ENCODE measurements at places on chromosomes 4 and X.

- no peak for DNase-seq
Measured at GRCh38 chr4:135122457-135122856, 920.9 kb upstream of the PABPC4L start.

DNA sequence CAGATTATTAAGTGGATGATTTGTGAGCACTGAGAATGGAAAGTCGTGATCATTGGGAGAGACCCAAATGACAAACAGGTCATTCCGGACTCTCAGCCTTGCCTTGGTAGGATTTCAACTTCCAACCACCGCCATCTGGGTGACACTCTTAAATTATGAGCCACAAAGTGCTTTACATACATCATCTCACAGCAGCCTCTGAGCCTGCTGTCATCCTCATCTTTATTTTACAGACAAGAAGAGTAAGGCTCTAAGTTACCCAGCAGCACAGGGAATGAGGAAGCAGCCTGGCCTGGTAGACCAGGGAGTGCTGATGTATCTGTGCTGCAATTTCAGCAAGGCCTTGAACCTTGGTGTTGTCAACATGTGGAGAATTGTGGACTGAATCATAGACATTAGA, 105.8 kb upstream of the TRIM2 start:
- DNase-seq: no peak

DNA sequence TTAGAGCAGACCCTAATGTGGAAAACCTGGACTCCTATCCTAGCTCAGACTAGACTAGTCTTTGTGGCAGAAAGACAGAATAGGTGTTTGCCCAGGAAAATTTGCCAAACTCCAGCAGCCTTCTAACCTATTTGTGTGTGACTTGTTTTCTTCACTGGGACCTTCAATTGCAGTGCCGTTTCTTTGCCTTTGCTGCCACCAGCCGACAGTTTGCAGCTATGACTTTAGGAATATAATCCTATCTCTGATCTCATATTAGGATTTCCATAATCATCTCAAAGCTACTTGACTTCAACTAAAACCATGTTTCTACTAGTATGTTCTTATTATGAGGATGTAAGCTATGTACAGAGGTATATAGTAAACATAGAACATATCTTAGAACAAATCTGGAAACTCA, 60.2 kb upstream of the PGAM4 start:
- no peak for DNase-seq

DNA sequence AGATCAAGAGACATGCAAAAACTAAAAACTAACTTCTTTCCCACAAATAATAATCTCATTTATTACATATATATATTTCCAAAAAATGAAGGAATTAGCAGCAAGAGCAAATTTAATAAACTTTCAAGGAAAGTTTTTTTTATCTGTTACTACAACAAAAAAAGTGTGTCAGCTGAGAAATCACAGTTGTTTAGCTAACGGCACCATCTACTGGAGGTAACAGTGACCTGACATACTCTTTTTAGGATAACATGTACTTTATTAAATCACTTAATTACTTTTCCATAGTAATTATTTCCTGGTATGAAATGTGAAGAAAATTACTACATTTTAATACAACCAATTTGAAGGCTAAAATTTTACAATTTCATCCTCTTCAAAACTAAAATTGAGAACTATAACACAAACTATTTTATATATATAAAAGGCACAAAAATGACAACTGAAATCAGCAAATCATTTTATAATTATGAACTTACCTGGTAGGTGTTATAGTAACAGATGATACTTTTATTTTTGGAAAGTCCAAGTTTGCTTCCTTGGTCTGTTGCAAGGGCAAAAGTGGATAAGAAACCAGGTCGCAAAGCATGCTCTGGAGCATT, 9.1 kb downstream of the LAMTOR3 start:
- no peak for DNase-seq

DNA sequence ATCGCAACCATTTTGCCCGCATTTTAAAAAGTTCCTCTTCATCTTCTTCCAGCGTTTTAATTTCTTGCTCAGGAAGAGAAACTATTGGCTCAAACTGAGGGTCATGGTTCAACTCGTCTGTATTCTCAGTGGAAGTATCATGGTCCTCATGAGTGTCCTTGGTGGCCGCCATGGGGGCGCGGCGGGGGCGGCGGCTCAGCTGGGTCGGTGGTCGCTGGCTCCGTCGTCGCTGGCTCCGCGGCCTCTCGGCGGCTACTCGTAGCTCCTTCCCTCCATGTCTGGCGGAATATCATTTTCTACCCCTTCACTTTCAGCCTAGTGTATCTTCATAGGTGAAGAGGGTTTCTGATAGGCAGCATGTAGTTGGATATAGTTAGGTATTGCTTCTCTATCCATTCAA, 492.0 kb upstream of the MAGEB18 start:
- DNase-seq: no peak

- DNase-seq: no peak
Measured at GRCh38 chrX:109299091-109299490, 182.8 kb downstream of the GUCY2F start.

DNA sequence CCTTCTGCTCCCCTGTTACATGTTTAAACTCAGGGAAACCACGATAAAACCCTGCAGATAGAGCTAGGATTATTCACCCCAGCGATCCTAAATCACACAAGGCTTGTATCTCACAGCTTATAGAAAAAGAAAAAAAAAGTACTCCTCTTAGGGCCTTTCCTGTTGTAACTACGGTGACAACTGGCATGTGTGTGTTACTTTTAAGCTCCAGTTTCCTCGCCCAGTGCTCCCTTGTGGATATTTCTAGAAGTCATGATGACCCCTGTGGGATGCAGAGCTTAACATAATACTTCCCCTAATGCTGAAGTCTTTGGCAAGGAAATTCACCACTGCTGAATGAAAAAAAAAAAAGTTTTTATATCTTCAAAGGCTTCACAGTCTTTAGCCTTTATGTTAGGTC, 114.7 kb downstream of the NWD2 start:
- no peak for DNase-seq

DNA sequence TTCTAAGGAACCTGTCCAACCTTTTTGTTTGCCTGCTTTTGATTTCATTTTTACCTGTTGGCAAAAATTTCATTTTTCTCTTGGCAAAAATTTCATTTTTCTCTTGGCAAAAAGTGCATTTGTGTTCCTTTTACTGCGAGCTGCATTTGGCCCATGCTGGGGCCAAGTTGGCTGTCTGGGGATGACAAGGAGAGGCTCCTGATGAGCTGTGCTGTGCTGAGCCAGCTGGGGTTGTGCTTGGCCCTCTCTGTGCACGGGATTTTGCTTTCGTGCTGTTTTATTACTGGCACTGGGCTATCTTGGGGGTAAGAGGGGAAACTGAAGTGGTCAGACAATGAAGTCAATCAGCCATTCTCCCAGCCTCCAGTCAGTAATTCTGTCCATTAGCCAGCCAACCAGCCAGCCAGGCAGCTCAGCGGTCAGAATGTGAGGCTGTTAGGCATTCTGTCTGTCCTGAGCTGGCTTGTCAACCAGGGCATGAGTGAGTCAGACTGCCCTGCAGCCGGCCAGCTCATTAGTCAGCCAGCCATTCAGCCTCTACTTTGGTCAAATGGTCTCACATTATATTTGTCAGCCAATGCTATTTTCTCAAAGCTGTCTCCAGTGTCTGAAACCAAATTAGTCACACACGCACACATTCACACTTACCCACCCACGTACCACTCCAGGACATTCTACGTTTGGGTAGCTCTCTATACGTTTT, 56.9 kb upstream of the PRPS1 start:
- DNase-seq: no peak

DNA sequence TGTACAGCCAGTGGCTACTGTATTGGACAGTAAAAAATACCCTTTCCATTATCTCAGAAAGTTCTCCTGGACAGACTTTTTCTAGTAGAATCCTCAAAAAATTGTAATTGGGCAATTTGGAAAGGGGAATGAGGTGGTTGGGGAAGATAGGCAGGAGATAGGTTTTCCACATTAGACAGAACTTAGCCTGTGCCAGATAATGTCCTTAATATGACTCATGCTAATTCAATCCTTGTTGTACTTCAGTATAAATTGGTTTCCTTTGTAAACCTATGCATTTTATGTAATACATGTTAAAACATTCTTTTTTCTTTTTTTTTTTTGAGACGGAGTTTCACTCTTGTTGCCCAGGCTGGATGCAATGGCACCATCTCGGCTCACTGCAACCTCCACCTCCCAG, 8.9 kb downstream of the EIF4E start:
- DNase-seq: no peak

GRCh38 chrX:119981286-119982070, 37.9 kb upstream of the NKAP start:
- DNase-seq: no peak

DNA sequence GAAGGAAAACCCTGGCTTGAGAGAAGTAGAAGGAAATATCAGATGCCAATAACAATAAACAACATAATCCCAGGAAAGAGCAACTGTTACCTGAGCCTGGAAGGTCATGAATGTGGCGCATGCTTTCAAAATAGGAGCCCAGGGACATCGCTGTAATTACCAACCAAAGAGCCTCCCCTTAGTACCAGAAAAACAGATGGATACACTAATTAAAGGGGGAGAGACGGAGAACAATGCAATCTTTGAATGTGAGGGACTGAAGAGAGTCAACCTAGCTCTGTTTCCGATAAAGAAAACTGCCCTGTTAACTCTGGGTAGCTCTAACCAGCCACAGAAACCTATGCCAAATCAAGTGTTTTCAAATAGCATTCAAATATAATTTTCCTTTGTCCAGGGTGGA, 161.4 kb downstream of the ENOX2 start:
- DNase-seq: no peak

DNA sequence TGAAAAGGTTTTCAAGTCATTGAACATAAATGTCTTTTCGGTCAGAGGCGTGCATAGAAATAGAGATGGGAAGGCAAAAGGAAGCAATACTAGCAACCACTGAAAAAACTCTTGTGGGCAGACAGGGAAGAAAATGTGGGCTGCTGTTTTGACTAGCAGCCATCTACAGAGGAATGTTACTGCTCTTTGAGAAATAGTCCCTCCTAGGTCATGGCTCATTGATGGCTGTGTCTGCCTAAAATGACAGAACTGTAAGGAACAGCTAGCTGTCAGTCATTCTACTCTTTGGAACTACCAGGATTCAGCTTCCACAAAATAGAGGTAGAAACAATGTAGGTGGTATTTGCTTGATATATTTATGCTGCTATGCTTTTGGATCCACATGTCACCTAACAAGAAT, 26.9 kb upstream of the TMPRSS11B start:
- DNase-seq: no peak

GRCh38 chr4:141763374-141763773, 127.0 kb downstream of the IL15 start:
- no peak for DNase-seq

DNA sequence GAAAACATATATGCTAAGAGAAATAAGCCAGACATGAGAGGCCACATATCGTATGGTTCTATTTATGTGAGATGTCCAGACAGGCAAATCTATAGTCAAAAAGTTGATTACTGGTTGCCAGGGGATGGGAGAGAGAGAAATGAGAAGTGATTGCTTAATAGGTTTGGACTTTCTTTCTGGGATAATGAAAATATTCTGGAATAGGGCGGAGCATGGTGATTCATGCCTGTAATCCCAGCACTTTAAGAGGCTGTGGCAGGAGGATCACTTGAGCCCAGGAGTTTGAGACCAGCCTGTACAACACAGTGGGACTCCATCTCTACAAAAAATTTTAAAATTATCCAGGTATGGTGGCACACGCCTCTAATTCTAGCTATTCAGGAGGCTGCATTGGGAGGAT, 22.4 kb downstream of the RBM47 start:
- DNase-seq: no peak

GRCh38 chrX:57227691-57228090, 58.8 kb upstream of the FAAH2 start:
- DNase-seq: no peak

DNA sequence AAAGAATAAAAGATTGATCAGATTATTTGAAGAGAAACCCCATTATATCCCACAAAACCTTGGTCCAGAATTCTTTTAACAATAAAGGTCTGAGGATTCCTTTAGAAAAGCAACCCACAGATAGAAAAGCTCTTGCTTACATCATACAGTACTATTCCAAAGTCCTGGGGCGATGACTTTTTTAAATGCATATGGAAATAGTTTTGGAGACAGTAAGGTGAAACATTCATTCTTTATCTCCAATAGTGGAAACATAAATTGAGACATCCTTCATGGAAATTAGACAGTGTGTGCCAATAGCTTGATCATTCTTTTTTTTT, 85.7 kb upstream of the UCP1 start:
- DNase-seq: no peak

DNA sequence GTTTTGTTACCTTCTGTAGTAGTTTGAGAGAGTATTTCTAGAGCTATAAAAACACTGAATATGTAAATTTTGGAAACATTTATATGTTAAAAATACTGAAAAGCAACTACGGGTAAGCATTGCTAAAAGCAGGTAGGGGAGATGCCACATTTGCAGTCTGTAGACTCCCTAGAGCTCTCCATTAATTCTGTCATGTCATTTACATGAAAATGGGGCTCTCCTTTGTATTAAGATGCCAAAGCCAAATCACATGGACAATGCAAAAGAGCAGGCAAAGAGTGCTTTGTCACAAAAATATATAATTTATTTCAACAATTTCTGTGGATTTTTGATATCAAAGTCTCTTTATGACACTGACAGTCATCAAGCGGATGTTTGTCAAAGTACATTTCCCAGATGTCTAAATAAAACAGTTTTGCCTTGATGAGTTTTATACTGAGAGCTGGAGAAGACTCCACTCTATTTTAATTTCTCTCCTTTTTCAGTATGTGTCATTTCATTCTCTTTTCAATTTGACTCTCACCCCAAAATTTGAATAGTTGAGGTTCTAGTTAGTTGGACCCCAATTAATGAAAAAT, 51.8 kb downstream of the LDB2 start:
- no peak for DNase-seq
